ENCODE measurements at places on chromosomes 12 and 14.
A peak's percentile ranks its signal among the peaks of the same experiment; 100 is the strongest.

GRCh38 chr14:75496755-75497154 is 25.5 kb upstream of the BATF start:
- DNase-seq, result no peak

DNA sequence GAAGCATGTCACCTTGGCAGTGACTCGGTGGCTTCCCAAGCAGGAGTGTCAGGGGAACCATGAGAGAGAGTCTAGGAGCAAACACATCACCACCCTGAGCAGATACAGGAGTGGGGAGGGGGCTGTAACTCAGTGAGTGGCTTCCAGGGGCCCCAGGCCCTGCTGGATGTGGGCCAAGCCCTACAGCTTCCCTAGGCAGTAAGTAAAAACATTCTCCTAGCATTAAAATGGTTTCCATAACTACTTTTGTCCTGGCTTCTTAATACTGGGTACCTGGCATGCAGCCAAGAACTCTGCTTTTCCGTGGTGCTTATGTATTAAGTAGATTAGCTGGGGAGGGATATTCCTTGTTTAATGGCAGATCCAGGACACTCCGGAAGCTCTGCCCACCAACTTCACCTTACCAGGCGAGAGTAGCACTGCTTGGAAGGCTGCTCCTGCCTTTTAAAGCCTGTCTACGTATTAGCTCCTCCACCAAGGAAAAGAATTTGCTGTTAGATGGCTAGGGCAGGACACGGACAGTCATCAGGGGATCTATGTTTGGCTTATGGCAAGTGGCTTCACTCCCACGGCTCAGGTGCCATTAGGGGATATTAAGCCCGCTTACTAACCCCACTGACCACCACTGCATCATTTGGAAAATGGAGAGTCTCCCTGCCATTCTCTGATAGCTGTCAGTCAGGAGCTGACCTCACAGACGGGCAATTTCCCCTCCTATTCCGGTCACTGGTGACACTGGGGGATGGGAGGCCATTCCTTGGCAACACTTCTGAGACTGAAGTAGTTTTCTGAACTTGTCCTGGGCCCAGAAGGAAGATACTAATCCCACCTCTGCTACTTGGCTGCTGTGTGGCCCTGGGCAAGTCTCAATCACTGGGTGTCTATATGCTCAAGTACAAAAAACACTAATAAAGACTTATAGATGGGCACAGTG is 22.8 kb downstream of the OTUB2 start:
- no peak for DNase-seq

DNA sequence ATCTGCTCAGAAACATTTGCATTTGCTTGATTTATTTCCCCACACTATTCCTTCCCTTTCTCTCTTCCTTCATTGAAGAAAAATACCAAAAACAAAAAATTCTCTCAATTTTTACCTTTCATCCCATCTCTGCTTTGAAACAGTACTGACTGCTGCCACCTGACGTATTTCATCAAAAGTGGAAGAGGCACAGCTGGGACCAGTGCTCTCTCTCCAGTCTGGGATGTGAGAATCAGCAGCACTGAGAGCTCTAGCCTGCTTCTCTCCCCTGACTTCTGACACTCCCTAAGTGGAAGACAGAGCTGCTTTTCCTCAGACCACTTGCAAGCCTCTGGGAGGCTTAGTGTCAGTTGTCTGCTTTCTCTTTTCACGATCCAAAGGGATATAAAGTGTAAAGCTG is 36.9 kb downstream of the TTLL5 start:
- no peak for DNase-seq

DNA sequence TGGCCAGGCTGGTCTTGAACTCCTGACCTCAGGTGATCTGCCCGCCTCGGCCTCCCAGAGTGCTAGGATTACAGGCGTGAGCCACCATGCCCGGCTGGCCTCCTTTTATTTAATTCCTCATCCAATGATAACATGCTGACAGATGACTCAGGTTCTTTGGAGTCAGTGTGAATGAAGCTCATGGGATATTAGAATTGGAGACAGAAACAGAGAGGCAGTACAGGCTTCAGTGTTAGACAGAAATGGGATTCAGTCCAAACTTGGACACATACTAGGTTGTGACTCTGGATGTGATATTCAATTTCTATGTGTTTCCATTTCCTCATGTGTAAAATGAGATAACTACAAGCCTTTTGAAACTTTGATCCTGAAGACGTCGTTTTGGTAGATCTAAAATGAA is 47.3 kb downstream of the PDE3A start:
- DNase-seq, result no peak

GRCh38 chr12:129610601-129611120 is 293.2 kb downstream of the TMEM132D start:
- no peak for DNase-seq

GRCh38 chr12:43501703-43502102 is 50.3 kb downstream of the ADAMTS20 start:
- peak; percentile 18 for DNase-seq

- no peak for DNase-seq
Measured at GRCh38 chr12:49553512-49554088, 14.3 kb downstream of the MCRS1 start.

DNA sequence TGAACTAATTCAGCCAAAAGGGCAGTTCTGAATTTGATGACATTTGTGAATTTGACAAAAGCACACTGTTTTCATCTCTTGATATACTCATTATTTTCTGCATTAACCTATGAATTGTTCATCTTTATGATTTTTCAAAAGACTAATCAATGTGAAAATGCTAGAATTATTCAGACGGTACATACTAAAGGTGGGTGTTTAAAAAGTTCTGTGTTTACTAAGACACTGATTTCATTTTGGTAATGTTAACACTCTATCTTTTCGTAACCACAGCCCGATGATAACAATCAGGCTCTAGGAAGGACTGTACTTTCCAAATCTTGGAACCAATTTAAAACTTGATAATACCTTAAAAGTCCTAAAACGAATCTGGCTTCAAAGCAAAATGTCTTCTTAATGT is 9.4 kb downstream of the AKAP5 start:
- no peak for DNase-seq

GRCh38 chr14:68815298-68816182 is 22.7 kb upstream of the ZFP36L1 start:
- no peak for DNase-seq

- no peak for DNase-seq
Measured at GRCh38 chr14:100143934-100144333, 15.5 kb downstream of the DEGS2 start.

DNA sequence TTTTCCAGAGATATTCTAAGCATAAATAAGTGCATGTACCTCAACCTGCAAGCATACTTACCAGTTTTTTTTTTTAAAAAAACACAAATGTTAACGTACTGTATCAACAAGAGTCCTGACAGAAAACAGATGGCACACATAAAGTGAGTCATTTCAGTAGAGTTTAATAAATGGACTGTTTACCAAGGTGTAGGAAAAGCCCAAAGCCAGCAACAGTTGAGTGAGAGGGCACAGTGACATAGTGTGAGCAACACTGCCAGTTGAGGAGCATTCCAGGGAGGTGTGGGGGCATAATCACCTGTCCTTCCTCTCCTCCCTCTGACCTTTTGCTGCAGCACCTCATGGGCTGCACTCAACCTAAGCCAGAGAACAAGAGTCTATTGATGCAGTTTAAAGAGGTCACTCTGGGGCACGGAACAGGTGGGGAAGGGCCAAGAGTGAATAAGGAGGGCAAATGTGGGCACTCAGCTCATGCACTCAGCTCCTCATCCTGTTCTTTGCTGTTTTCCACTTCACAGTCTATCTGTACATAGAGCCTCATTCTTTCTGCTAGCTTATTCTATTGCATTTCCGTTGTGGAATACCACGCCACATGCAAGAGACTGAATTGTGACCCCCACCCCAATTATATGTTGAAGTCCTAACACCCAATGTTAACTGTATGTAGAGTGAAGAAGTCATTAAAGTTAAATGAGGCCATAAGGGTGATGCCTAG is 29.3 kb downstream of the DHRS2 start:
- DNase-seq, result no peak

DNA sequence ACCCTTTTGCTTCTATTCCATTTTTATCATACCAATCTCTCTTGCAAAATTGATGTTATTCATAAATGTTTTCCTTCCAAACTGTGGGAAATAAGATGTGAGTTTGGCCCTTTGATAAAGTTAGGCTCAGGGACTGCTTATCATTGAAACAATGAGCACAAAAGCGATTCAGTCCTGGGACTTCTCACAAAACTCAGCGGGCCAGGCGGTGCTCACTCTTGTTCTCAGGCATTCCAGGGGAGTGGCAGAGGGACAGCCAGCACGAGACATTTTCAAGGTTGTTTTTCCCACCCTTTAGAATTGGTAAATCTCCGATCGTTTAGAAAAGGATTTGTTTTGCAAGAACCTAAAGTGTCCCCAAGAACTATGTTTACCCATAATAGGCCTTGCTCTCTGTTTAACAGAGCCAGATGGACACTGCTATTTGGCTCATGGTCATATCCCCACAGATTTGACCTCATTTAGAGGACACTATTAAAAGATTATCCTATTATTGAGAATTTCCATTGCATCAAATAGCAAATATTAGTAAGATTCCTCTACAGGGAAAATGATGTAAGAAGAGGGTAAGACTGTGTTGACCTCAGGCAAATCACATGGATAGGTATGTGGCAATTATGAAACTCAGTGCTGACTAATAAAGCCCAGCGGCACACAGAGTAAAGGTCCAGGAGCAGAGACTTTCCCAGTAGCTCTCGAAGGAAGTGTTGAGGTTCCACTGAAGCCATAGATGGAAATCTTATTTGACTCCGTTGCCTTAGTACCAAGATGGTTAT is 102.7 kb upstream of the USP44 start:
- DNase-seq, result no peak

DNA sequence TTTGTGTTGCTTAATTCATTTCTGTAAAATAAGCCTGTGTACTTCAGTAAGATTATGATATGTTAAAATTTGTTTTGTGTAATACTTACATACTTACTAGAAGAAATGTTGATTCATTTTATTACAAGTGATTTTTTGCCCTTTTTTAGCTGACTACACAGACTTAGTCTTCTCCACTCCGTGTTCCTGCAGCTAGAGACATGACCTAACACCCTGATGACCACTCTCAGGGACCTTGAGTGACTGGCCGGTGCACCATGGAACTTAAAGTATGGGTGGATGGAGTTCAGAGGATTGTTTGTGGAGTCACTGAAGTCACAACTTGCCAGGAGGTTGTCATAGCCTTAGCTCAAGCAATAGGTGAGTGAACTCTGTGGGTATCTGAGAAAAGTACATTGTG is 69.8 kb downstream of the BHLHE41 start:
- DNase-seq, result no peak

GRCh38 chr12:125983094-125983783 is 918.0 kb downstream of the AACS start:
- no peak for DNase-seq

DNA sequence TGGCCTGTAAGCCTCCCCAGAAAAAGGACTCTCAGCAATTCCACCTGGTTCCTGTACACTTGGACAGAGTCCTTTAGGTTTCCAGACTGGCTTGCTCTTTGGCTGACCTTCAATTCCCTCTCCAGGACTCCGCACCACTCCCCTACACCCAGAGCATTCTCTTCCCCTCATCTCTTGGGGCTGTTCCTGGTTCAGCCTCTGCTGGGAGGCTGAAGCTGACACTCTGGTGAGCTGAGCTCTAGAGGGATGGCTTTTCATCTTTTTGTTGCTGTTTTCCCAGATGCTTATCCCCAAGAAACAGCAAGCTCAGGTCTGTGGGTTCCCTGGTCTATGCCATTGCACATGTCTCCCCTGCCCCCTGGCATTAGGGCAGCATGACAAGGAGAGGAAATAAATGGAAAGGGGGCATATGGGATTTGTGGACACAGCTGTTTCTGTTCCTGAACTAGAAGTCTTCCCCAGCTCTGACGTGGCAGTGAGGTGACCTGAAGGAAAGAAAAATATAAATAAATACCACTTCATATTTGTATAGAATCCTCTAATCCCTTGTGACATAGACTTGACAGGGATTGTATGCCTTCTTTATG is 1.3 kb downstream of the RNASE7 start:
- no peak for DNase-seq

DNA sequence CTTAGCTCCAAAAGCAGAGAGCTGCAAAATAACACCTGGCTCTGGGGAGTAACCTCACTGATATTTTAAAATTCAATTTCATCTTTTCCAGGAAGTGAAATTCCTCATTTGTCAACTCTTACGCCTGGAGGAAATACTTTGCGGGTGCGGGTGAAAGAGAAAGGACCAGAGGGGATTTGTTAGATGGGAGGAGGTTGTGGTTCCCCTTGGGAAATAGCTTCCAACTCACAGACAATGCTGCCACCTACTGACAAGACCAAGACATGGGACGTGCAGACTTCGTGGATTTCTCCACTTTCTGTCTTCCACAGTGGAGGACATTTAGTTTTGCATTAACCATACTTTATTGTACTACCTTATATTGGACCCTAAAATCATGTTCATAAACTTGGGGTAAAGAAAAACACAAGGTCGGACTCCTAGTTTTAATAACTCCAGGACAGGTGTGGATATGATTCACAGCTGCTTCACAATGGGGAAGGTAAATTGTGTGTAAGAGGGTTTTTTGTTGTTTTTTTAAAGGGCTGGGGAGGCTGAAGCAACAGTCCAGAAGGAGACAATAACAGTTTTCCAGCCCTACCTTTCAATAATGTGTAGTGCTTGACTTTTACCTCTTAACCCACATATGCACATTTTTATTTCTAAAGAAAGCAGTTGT is 10.8 kb downstream of the FBXL14 start:
- peak; percentile 75 for DNase-seq

GRCh38 chr12:94516985-94517384 is 57.3 kb upstream of the CEP83 start:
- DNase-seq, result peak; percentile 88

GRCh38 chr12:82852529-82852928 is 165.8 kb downstream of the TMTC2 start:
- DNase-seq, result no peak
